GM03348 (cell line): ENCODE measurements at places on chromosomes 13 and 19.

- DNase-seq, result no peak
These were observed 19.5 kb upstream of the TM6SF2 start for GRCh38 chr19:19292607-19293006.

- no peak for DNase-seq
These were observed 11.2 kb upstream of the PROZ start for GRCh38 chr13:113147206-113147605.

DNA sequence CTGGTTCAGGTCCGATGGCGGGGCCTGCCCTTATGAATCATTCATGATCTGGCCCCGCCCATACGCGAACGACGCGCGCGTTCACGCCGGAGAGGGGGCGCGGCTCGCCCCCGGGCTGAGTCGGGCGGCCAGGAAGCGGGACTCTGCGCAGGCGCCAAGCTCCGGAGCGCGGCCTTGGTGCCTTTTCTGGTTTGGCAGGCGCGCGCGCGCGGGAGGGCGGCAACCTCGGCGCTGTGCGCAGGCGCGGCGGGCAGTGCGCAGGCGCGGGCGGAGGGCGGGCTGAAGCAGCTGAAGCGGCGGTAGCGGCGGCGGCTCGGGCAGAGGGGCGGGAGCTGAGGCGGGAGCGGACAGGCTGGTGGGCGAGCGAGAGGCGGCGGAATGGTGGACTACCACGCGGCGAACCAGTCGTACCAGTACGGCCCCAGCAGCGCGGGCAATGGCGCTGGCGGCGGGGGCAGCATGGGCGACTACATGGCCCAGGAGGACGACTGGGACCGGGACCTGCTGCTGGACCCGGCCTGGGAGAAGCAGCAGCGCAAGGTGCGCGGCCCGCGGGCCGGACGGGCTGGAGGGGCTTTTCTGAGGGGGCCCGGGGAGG lies at the start of gene ACTN4:
Gene ACTN4 (plus strand): TSS at position 282 of the 598 bp plus-strand sequence. CDS start 97 bp downstream, at position 379.
- DNase-seq, result peak; percentile 99

DNA sequence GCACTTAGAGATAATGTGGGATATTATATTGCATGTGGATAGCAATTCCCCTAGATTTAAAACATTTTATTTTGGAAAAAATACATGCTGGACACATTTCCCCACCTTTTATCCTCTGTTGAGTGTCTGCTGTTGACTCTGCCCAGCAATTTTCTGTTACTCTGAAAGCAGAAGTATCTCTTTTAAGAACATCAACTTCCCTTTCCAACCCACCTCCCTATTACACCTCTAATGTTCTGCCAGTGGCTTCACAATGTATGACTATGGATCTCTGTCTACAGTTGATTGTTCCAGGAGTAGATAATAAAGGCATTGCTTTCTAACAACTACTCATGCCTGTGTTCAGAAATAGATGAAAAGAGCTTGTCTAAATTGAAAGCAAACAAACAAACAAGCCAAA lies 754.8 kb upstream of the SLITRK6 start:
- no peak for DNase-seq

DNA sequence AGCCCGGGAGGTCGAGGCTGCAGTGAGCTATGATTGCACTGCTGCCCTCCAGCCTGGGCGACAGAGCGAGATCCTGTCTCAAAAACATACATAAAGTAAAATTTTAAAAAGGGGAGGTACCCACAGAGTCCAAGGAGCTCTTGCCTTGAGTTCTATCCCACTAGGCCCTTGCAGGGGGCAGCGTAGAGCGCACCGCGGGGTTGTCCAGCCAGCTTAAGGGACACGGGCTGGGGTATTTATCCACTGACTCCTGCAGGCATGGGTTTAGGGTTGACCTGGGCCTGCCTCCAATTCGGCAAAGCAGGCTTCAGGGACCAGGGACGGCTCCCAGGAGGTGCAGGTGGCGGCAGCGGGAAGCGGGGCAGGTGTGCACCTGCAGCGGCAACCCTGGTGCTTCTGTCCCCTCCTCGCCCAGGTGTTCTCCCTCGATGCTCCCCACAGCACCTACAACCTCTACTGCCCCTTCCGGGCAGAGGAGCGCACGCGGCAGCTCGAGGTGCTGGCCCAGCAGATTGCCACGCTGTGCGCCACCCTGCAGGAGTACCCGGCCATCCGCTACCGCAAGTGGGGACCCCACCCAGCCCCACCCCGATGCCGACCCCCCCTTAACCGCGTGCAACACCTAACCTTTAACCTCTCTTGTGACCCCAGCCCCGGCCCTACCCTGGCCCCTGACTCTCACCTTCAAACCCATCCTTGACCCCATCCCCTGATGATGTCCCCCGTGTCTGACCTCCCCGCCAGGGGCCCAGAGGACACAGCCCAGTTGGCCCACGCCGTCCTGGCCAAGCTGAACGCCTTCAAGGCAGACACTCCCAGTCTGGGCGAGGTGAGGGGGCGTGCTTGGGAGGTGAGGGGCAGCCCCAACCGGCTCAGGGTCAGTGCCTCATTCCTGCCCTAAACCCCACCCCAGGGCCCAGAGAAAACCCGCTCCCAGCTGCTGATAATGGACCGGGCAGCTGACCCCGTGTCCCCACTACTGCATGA lies 4.7 kb downstream of the STXBP2 start:
- no peak for DNase-seq

GRCh38 chr13:102152790-102153189 lies 249.1 kb downstream of the FGF14 start:
- DNase-seq, result no peak

DNA sequence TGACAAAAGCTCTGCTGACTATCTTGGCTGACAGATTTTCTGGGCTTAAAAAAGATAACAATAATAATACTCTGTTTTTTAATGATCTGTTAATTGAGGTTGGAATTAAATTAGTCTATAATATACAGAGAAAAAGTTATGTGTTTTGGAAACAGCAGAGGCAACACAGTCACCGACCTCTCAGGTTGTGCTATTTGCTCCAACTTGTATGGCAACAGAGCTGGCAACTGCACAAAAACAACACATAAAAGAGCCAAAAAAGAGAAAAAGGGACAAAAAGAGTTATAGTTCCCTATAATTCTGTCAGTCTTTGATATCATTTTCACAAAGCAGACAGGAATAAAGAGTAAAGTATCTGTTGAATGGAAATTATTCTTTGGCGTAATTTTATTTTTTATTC lies 102.3 kb upstream of the POSTN start:
- no peak for DNase-seq

DNA sequence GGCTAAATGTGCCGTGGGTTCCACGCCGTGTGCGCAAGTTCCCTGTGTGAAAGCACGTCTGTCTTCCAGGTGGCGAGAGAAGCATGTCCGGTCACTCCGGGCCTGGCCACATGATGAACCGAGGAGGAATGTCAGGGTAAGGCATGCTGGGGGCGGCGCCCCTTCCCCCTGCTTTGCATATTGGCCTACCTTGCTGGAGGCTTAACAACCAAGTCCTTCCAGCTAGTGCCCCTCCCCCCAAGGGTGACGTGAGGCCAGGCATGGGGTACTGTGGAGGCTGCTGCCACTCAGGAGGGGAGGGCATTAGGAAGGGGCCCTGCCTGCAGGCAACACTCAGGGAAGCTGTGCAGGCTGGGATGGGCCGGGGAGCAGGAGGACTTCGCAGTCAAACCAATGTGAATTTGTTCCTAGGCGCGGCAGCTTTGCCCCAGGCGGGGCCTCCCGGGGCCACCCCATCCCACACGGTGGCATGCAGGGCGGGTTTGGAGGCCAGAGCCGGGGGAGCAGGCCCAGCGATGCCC lies 12.5 kb downstream of the MICOS13 start:
- DNase-seq, result no peak

GRCh38 chr19:29840066-29840950 lies 28.5 kb downstream of the CCNE1 start:
- DNase-seq, result no peak

DNA sequence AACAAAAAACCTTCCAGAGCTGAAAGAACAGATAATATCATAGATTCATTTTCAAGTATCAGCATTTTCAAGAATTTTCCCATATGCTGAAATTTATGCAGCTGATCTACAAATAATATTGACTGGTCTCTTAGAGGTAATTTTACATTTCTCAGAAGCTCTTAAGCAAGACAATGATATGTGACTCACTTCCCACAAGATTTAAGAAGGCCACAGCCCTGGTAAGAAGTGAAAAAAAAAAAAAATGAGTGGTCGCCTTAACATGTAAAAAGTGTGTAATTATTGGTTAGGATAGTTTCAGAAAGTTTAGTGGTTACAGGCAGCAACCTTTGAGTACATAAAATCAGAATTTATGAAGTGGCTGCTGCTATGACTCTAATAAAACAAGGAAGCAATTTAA lies 54.5 kb downstream of the NUFIP1 start:
- peak; percentile 48 for DNase-seq

- DNase-seq, result no peak
These were observed 3.3 kb upstream of the F10 start for GRCh38 chr13:113119166-113119821.

- DNase-seq, result no peak
These were observed 857.4 kb downstream of the OLFM4 start for GRCh38 chr13:53885997-53886396.

GRCh38 chr19:44879309-44880065 lies 11.6 kb upstream of the TOMM40 start:
- DNase-seq, result no peak

- no peak for DNase-seq
These were observed 66.6 kb upstream of the STK24 start for GRCh38 chr13:98643479-98643878.

- DNase-seq, result no peak
These were observed 358.1 kb downstream of the ENOX1 start for GRCh38 chr13:43428545-43429296.

GRCh38 chr13:71677124-71677523 lies 189.9 kb downstream of the DACH1 start:
- no peak for DNase-seq

- DNase-seq, result no peak
These were observed 1436.8 kb upstream of the PCDH9 start for GRCh38 chr13:68666774-68667397.

GRCh38 chr13:29693275-29693945 lies 97.9 kb upstream of the SLC7A1 start:
- DNase-seq, result no peak

GRCh38 chr19:12137221-12137940 lies 2.8 kb downstream of the ZNF20 start:
- no peak for DNase-seq

DNA sequence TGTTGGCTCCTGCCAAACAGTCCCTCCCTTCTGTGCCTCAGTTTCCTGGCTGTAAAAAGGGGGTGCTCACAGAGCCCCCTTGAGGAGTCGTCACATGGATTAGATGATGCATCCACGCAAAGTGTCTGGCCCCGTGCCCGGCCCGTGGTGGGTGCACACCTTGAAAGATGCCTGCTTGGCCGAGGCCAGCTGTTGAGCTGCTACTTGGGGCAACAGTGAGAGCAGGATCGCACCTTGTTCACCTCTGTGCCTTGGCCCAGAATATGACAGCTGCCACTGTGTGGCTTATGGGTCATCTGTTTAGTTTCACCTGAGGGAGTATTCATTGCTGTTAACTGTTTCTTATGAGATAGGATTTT lies 17.7 kb downstream of the CRTC1 start:
- DNase-seq, result no peak

- DNase-seq, result no peak
These were observed 13.4 kb upstream of the KLK4 start for GRCh38 chr19:50924586-50924985.

DNA sequence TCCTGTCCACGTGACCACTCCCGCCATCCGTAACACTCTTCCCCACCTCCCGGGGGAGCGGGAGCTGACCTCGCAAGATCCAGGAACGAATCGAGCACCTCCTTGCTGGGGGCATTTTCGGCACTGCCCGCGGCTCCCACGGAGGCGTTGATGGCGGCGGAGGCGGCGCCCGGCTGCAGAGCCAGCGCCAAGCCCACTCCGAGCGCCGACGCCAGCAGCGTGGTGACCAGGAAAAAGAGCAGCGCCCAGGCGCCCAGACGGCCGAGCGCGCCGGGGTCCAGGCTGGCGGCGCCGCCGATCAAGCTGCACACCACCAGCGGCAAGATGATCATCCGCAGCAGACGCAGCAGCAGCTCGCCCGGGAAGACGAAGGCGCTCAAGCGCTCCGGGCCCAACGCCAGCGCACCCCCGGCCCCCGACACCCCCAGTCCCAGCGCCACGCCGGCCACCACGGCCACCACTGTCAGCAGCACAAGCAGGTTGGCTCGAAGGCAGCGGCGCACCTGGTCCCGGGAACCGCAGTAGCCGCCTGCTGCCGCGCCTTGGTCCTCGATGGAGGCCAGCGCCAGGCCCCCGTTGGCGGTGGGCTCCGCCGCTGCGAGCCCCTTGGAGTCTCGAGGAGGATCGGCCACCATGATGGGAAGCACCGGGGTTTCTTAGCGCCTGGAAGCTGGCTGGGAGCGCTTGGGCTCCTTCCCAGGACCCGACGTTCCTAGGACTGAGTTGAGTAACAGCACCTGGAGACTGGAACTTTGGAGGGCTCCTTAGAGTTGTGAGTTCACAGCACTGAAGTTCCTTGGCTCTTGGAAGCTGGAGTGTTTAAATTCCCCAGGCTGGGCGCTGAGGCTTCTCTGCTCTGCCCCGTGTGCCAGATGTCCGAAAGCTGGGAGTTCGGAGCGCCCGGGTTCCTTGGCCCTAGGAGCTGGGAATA lies 798 bp downstream of the SLC1A5 start:
- DNase-seq, result peak; percentile 81

DNA sequence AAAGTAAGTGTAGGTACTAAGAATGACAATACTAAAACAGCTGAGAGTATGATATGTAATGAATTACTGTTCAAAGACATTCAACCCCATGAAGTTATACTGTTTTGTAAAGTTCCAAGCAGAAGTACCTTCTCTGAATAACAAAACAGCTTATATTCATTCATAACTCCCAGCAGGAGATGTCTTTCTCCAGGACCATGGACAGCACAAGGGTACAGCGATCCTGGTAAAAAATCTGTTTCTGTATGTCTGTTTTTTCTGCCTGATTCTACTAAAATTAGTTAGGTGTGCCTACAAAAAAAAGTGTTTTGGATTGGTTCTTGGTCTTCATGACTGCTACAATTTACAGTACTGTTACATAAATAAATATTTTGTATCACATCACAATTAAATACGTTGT lies 172.5 kb upstream of the SLITRK5 start:
- DNase-seq, result no peak

DNA sequence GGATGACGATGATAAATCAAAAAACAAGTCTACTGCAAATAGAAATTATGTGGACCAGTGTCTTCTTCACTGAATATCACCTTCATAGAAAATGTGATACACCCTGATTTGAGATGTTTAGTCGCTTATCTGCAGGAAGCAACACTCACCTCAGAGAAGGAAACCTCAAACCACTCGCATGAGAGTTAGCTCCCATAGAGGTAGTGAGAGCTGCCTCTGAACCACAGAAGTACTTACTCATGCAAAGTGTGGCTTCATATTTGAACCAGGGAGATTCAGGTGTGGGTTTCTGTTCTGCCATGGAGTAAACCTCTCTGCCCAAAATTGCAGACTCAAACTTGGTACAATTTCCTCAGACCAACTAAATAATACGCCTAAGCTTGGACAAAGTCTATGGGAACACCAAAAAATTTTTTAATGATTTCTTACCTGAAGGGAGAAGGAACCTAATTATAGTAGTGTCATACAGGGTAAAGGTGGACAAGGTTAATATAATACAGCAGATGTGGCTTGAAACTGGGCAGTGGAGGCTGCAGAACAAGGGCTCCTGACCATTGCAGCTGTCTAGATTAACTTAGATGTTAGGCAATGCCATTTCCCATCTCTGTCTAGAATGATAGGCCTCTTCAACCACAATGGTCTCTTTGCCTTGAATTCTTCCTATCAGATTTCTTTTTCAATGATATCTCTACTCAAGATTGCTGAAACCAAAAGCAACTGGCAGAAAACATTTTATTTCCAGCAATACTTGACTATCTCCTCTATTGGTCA lies 29.6 kb upstream of the RCBTB2 start:
- no peak for DNase-seq

GRCh38 chr19:9406798-9407352 lies 28.5 kb downstream of the ZNF266 start:
- DNase-seq, result peak; percentile 93

GRCh38 chr13:36219883-36220282 lies 5.5 kb upstream of the SOHLH2 start:
- DNase-seq, result no peak
